Naive B cell (primary cell): ENCODE measurements at places on chromosomes 1 and 21.

GRCh38 chr1:220888417-220888986 lies 9.3 kb downstream of the HLX start:
- no peak for DNase-seq

DNA sequence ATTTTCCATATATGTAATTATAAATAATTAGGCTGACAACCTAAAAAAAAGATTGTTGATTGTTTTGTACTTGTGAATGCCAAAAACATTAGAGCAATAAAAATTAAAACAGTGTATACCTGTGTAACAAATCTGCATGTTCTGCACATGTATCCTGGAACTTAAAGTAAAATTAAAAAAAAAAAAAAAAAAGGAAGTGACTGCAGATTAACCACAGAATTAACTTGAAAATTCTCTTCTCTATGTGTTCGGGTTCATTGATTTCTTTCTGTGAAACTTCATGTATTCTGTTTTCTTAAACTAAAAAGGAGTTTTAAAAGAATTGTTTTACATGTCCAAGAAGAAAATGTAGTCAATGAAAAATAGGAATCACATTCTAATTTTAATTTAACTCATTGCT lies 95.7 kb downstream of the FASLG start:
- peak; percentile 23 for DNase-seq

DNA sequence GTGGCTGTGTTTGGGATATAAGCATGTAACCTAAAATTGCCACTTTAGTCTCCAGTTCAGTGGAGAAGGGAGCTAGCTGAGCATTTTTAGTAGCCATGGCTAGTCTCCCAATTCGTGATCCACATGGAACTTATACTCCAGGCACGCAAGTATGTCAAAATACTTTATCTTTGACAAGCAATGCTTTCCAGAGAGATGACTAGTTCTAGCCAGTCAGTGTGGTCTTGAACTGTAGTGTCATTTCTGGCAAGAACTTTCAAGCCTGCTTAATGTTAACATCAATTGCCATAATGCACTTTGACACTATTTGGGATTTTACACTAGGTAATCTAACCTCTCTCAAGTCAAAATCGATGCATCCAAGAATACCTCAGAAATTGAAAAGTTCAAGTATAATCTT lies 660.0 kb downstream of the PTPRC start:
- DNase-seq: no peak

- DNase-seq: no peak
Measured at GRCh38 chr1:222817529-222817928, 2.7 kb downstream of the DISP1 start.

DNA sequence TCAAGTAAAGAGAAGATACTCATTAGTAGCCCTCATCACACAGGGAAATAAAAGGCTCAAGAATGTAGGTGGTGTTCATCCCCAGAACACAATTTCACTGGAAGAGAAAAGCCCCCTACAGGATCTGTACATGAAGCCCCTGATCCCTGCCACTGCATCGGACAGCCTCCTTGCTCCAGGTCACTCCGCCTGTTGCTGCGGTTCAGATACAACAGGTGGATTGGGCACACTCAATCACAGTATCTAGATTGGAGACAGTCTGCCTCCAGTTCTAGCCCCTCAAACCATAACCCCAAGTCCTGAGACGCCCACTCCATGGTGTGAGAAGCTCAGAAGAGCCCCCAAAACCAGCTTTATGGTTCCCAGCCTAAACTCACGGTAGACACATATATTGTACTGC lies 1.1 kb downstream of the SLAMF9 start:
- DNase-seq: no peak

GRCh38 chr1:3775490-3776230 lies 3.1 kb downstream of the SMIM1 start:
- peak; percentile 26 for DNase-seq

DNA sequence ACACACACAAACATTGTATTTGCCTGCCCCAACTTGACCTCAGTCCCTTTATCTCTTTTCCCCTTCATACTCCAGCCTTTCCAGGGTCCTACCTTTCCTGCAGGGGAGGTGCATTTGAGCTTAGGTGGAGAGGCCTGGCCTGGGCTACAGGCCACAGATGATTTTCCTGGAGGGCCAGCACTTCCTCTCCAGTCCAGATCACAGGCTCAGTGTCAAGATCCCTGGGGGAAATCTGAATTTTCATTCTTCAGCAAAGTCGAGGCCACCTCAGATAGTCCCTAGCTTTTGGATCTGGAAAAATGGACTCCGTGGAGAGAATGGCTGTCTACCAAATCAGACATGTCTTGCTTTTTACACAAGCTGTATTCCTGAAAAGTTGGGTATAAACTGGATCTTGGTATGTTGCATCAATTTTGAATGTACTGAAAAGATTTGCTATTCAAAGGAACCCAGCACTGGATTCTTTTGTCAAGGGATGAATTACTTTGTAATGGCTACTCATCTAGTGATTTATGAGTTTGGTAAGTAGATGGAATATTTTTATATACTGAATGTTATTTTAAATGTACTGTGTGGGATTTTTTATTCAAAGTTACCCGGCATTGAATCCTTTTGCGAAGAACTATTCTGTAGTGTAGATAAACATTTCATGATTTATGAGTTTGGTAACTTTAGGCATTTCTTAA lies 78.7 kb downstream of the DDR2 start:
- DNase-seq: no peak

GRCh38 chr1:193185901-193186731 lies at the start of gene B3GALT2:
B3GALT2 (minus strand) TSS chr1:193186613; CDS start chr1:193181562, 5,051 bp downstream.
- no peak for DNase-seq
